Effector CD8-positive, alpha-beta T cell (primary cell): ENCODE measurements at places on chromosomes 1 and 21.

DNA sequence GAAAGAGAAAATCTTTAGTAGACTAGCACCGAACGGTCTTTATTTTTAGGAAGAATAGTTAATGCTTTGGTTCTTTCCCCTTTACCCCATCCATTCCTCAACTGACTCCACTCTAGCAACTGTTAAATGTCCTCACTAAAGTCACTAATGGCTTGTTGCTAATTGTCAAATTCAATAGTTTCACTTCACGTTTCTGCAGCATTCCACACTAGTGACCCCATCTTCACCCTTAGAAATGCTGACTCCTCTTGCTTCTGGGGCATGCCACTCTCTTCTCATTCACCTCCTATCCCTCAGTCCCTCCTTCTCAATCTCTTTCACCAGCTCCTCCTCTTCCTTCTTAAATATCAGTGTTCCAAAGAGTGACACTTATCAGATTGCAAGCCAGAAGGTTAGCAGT is 19.4 kb upstream of the CADM3 start:
- no peak for DNase-seq

DNA sequence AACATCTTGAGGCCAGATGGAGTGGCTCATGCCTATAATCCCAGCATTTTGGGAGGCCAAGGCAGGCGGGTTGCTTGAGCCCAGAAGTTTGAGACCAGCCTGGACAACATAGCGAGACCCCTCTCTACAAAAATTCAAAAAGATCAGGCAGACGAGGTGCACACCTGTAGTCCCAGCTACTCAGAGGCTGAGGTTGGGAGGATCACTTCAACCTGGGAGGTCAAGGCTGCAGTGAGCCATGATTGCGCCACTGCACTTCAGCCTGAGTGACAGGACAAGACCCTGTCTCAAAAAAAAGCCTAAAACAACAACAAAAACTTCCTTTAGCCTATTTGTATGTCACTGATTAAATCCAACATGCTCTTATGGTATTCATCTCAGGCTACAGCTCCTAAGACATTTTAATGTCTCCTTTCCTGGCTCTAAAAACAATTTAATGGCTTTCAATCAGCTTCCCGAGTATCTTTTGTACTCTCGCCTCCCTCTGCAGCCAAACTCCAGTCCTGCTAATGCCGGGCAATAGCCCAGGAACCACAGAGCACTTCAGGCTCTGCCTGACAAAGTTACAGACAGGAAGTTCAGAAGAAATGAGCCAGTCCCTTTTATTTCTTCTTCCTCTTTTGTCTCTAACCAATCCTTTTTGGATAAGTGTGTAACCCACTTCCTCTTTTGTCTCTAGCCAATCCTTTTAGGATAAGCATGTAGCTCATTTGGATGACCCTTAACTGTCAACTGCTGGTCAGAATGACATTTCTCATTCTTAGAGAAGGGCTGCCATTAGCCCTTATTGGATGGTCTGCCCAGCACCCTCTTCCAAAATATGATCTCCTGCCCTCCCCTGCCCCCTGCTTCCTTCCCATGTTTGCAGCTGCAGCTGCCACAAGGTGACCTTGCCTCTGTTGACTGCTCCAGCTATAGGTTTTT is 6.6 kb upstream of the DOP1B start:
- DNase-seq, result no peak

- DNase-seq, result peak; percentile 80
These were observed 3.2 kb downstream of the ATP8B2 start for GRCh38 chr1:154328318-154329151.

GRCh38 chr1:100164216-100164615 is 13.8 kb downstream of the LRRC39 start:
- no peak for DNase-seq

- no peak for DNase-seq
These were observed 6.7 kb upstream of the CHD1L start for GRCh38 chr1:147235822-147236221.

- DNase-seq, result no peak
These were observed 21.6 kb upstream of the TRAF5 start for GRCh38 chr1:211305044-211305443.

DNA sequence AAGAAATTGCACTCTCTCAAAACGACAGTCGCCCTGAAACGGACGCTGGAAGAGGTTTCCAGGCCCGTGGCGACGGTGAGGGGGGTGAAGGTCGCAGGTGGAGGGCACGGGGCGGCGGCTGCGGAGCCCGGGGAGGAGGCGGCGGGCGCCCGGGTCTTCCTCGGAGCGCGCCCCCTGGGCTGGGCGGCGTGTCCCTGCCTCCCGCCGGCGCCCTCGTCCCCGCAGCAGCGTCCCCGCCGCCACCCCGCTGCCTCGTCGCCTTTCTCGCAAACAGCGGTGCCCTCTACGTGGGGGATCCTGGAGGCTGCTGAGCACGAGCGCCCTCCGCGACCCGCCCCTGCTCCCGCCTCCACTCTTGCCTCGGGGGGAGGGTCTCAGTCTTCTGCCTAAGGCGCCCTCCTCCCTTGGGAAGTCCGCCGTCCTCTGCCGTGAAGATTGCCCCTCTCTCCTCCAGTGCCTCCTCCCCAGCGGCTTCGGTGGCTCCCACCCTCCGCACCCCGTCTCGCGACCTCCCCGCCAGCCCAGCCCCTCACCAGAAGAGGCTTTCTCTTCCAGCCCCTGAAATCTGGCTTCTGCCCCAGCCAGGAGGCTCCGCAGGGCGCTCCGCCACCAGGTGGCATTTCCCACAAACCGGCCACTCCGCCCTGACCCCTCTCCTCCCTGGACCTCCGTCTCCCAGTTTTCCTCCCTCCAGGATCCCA is 227.4 kb downstream of the SDCCAG8 start:
- no peak for DNase-seq

DNA sequence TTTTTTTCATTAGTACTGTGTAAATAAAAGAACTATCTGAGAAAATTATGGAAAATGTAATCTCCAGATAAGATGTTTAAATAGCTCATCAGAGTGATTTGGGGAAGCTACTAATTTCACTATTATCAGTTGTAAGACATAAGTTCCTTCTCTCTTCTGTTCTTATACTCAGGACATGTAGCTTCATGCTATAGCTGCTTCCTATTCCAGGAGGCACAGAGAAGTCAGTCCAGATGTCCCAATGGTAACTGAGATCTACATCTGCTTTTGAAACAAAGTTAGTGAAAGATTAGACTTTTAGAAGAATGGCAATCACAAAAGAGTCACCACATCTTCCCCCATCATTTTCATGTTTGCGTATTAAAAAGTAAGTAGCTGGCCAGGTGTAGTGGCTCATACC is 5.6 kb downstream of the MAP3K21 start:
- no peak for DNase-seq

GRCh38 chr1:234433563-234434285 is 45.3 kb downstream of the TARBP1 start:
- DNase-seq, result no peak

DNA sequence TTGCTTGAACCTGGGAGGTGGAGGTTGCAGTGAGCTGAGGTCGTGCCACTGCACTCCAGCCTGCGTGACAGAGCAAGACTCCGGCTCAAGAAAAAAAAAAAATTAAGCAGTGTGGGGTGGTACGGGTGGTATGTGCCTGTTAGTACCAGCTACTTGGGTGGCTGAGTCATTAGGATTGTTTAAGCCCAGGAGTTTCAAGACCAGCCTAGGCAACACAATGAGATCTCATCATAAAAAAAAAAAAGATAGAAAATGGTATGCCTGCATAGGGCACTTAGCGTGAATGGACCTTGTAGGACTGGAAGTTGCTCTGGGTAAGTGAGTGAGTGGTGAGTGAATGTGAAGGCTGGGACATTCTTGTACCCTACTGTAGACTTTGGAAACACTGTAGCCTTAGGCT is 37.0 kb downstream of the TBCE start:
- DNase-seq, result no peak

DNA sequence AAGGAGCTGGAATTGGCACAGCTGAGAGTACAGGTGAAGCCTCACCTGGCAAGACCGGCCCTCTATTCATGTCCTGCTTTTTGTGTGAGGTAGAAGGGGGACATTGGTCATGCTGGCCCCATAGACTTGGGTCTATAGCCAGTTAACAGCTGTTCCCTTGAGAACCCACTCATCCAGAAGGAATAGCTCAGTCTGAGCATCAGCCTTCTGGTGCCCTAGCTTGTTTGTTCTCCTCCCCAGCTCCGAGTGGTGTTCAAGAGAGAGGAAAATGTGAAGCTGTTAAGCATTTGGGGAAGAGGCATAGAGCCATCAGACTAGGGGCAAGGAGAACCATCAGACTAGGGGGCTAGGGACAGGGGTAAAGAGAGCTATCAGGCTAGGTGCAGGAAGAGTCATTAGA is 290.9 kb downstream of the SIPA1L2 start:
- DNase-seq, result no peak

GRCh38 chr1:11746795-11747487 is 11.0 kb downstream of the AGTRAP start:
- DNase-seq, result no peak

- DNase-seq, result peak; percentile 76
These were observed 16.5 kb upstream of the AGTRAP start for GRCh38 chr1:11719313-11720032.

GRCh38 chr21:31987696-31988095 is 114.9 kb downstream of the HUNK start:
- no peak for DNase-seq

DNA sequence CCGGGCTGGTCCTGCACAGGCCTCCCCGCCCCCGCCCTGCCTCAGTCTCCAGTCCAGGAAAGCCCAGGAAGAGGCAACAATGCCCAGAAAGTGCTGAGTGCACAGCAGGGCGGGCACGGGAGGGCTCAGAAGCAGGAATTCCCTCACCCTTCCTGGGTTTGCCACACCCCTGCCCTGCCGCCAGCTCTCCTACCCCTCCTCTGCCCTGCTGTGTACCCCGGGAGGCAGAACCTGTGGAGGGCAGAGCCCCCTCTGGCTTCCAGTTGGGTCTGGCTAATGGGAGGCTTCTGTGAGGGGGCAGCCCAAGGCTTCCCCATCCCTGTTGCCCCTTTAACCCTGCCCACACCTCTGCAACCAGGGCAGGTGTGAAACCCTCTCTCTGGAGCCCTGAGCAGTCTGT is 47.5 kb upstream of the CSF3R start:
- DNase-seq, result no peak

- DNase-seq, result peak; percentile 70
These were observed at the start of gene LGALS8 for GRCh38 chr1:236523704-236524141. TSS of gene LGALS8 (plus strand) at chr1:236523982. CDS start at chr1:236526071, 2,089 bp downstream.

DNA sequence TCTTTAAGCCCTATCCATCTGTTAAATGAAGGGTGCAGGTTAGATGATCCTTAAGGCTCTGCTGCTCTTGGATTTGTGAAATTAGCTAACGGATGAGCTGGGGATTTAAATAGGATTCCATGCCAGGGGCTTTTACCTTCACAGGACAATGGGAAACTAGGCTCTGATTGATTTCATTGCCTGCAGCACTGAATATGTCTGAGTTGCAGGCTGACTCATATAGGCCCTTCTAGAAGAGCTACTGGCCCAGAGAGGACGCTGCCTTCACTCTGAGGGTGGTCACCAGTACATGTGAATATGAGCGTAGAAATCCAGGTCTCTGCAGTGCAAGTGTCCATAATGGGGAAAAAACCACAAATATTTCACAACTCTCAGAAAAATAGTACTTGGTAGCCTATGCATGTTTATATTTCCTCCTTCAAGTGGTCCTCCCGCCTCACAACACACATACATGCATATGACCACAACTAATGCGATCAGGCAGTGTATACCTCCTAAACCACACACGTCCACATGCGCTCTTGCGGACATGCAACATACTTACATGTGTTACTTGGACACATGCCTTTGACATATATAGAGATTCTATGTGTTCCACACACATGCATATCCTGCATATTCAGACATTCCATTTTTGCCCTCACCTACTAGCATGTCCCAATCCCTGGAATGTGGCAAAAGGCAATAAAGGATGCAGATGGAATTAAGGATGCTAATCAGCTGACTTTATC is 233.8 kb upstream of the JUN start:
- no peak for DNase-seq

GRCh38 chr1:180229483-180230415 is at the start of gene LHX4:
TSS of gene LHX4 (plus strand) at chr1:180230264. CDS start at chr1:180230530, 266 bp downstream.
- no peak for DNase-seq

- DNase-seq, result no peak
These were observed 39.6 kb downstream of the SDC3 start for GRCh38 chr1:30868833-30869435.

- no peak for DNase-seq
These were observed 1.7 kb upstream of the RIPK4 start for GRCh38 chr21:41768437-41769042.

GRCh38 chr1:205991237-205991636 is 12.0 kb downstream of the RAB7B start:
- no peak for DNase-seq

DNA sequence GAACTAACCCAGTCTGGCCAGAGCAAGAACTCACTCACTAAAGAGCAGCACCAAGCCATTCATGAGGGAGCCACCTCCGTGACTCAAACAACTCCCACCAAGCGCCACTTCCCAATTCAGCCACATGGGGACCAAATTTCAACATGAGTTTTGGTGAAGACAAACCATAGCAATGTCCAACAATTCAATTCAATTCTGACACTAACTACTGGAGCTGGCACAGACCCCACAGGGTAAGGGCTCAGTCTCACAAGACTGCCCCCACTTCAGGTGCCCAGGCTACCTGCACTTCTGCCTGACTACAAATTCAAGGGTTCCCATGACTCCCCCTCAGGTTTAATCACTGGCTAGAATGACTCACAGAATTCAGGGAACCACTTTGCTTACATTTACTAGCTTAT is 48.8 kb upstream of the RAP1A start:
- no peak for DNase-seq

GRCh38 chr1:171718216-171718615 is 23.6 kb downstream of the VAMP4 start:
- no peak for DNase-seq

GRCh38 chr1:51628715-51629590 is 12.1 kb downstream of the OSBPL9 start:
- DNase-seq, result no peak

GRCh38 chr21:42340187-42341050 is 10.4 kb downstream of the TFF2 start:
- no peak for DNase-seq

GRCh38 chr1:86567878-86568277 is 21.0 kb downstream of the CLCA4 start:
- no peak for DNase-seq

DNA sequence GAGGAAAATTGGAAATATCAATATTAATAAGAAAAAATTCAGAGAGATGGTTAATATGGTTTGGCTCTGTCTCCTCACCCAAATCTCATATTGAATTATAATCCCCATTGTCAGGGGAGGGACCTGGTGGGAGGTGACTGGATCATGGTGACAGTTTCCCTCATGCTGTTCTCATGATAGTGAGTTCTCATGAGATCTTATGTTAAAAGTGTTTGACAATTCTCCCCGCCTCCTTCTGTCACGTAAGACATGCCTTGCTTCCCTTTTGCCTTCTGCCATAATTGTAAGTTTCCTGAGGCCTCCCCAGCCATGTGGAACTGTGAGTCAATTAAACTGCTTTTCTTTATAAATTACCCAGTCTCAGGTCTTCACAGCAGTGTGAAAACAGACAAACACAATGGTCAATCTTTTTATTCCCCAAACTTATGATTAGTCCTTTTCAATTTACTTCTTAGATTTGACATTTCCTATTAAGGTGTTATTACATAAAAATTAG is 11.0 kb downstream of the EGLN1 start:
- DNase-seq, result no peak

GRCh38 chr1:26994020-26994786 is 711 bp downstream of the TRNP1 start:
- DNase-seq, result no peak
